ENCODE measurements at places on chromosomes 13 and 19.

GRCh38 chr13:79896851-79897250 is 415.9 kb downstream of the NDFIP2 start:
- no peak for DNase-seq

DNA sequence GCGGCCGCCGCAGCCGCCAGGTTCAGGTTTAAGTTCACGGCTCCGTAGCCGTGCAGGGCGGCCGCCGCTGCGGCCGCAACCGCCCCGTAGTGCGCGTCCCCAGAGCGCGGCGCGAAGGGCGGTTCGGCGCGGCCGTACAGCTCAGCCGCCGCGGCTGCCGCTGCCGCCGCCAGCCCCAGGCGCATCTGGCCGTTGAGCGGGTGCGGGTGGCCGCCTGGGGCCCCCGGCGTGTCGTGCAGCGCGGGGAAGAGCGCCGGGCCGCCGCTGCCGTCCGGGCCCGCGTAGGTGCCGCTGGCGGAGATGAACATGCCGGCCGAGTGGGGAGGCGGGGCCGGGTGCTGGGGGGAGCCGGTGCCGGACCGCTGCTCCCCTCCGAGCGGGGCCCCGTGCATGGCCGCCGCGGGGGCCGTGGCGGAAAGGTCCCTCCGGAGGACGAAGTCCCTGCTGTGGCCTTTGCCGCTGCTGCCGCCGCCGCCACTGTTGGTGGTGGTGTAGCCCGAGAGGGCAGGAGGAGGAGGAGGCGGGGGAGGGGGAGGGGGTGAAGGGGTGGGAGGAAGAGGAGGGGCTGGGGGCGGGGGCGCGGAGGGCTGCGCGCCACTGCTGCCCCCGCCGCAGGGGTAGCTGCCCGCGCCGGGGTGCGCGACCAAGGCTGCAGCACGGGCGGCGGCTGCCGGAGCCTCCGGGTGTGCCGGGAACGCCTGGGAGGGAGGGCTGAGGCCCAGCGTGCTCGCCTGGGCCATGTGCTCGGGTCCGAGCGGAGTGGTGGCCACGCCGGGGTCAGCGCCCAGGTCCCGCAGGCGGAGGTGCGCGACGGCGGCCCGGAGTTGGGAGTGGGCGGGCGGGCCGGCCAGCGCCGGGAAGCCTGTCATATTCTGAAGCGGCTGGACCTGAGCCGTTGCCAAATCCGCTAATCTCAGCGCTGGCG is 654 bp downstream of the ZIC5 start:
- no peak for DNase-seq

GRCh38 chr13:76971851-76972829 is 19.7 kb upstream of the CLN5 start:
- no peak for DNase-seq

GRCh38 chr19:38707512-38708114 is 36.7 kb downstream of the CAPN12 start:
- DNase-seq: no peak

DNA sequence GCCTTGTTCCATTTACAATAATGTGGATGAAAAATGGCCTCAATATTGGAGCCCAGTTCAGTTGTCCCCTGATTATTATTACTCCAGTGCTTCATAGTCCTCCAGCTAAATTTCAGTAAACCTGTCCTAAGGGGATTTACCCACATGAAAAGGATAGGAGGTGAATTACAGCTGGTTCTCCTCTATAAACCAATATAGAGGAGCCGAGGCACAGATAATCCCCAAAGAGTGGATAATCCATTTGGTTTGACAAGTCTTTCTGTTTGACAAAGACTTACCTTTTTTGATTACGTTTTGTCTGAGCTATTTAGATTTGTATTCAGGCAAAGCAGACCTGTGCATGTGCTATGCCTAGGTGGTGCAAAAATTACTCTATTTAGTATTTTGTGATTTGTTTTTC is 2.7 kb downstream of the CNMD start:
- DNase-seq: no peak

GRCh38 chr13:80224468-80224867 is 116.5 kb downstream of the SPRY2 start:
- no peak for DNase-seq
